Osteoblast (primary cell): ENCODE measurements at places on chromosomes 3 and 15.

- DNase-seq: peak; percentile 91
These were observed 3.5 kb upstream of the SHISA5 start for GRCh38 chr3:48507256-48508061.

DNA sequence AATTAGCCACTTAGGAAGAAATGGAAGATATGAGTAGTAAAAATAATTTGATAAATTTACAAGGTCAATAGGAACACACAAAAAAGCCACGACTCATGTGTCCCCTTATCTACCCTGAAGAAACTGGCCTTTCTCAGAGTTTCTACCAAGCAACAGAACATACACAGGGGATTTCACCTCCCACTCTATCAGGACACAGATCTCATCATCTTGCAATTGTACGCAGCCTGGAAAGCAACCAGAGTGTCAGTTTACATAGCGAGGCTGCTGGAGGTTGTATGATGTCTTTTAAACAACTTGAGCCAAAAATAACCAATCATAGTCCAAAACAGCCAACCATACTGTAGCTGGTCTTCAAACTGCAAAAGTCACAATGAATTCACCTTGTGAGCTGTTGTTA, 19.7 kb upstream of the LMOD3 start:
- DNase-seq: no peak

GRCh38 chr15:68695061-68695595, 116.3 kb downstream of the CORO2B start:
- DNase-seq: no peak

DNA sequence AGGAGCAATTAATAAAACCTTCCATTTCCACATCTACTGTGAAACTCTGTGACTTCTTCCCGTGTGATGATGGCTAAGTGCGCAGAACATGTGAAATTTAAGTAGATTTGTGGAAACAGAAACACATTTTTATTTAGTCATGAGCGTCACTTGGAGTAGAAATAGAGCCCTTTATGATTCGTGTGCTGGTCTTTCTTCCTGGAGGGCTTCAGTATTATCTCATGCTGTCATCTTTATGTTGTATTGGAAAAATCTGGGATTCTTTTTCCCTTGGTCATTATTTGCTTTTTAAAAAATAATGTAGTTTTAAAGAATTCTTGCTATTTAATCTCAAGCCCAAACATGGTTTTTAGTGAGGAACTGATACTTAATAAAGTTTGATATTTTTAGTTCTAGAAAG, 284.0 kb upstream of the CTDSPL start:
- DNase-seq: no peak

- DNase-seq: no peak
These were observed 6.7 kb downstream of the ARGFX start for GRCh38 chr3:121574449-121574848.

- DNase-seq: peak; percentile 100
These were observed 30.0 kb downstream of the NBEAL2 start for GRCh38 chr3:47009225-47010110.

- DNase-seq: no peak
These were observed 12.4 kb upstream of the ZMAT3 start for GRCh38 chr3:179083977-179084376.

DNA sequence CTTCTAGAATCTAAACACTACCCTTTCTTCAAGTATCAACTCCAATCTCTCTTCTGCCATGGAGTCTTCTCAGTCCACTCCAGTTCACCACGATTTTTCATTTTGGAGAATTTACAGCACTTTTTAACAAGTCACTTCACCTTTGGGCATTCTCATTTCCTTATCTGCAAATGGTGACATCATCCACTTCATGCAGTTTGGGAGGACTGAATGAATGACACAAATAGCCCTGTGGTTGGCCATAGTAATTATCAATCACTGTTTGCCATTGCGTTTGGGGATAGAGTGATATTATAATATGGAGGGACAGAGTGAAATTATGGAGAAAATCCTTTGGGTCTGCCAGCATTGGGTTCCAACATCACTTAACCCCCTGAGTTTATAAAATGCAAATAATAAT, 38.0 kb upstream of the TM4SF1 start:
- DNase-seq: no peak

GRCh38 chr15:68206711-68207151, 1.6 kb upstream of the CALML4 start:
- peak; percentile 27 for DNase-seq
